ENCODE measurements at places on chromosomes 2 and 18.

DNA sequence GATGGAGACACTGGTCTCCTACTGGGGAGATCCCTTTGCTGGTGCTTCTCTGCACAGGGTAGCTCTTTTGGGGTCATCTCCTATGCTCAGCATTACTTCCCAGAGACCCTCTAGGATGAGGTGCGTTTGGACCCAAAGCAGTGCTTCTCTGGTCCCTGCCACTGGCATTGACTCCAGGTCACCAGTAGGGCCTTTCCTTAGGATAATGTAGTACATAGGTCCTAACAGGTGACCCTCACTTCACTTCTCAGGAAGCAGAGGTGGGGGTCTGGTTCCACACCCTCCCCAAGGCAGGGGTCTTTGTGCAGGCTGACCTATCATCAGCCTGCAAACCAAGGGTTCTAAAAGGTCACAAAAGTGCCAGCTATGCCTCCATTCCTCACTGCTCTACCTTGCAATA, 145.8 kb upstream of the HS6ST1 start:
- no peak for DNase-seq

DNA sequence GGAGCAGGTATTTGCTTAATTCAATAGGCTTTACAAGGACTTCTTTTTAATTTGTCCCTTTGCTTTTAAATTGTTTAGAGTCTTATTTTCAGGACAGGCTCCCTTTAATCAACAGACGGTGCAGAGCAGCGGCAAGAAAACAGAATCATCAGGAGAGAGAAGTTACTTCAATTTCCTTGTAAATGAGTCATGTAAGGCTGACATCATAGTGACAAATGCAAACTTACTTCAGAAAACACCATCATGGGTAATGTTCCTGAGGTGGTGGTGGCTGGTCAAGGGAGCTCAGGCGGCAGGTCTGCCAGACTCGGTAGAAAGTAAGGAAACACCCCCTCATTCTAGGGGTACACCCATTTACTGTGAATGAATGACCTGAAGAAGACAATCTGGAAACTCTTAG, 395.1 kb downstream of the FBXO15 start:
- DNase-seq = no peak

GRCh38 chr2:33518200-33518599, 41.8 kb downstream of the RASGRP3 start:
- no peak for DNase-seq

DNA sequence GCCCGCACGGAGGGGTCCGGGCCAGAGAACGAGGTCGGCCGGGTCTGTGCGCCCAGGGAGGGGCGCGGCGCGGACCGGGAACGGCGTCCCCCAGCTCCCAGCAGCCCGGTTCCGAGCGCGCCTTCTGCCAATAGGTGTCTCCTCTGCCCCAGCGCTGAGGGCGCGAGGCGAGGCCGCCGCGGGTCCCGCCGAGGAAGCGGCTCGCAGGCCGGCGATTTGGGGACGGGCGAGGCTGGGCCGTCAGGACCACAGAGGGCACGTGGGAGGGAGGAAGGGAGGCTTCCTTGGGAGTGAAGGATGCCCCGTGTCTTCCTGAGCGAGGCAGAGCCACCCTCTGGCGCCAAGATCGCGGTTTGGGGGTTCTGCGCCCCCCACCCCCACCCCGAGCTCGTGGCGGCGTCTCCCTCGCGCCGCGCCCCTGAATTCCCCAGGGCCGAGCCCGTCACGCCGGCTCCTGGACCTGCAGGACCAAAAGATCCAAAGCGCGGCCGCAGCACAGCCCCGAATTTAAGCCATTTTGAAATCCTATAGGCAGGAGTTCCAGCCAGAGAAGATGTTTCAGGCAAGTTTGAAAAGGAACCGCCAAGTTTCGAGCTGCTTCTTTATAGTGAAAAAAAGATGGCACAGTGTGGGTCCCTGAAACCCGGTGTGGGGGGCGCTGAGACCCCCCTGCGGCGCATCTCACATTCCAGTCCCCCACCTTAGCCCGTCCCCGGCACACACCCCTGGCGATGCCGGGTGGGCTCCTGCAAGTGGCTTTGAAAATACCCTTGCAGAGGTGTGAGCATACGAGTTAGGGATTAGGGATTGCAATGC, 909 bp downstream of the NFATC1 start:
- no peak for DNase-seq

- DNase-seq = no peak
Measured at GRCh38 chr18:70649683-70650082, 360.8 kb downstream of the SOCS6 start.

DNA sequence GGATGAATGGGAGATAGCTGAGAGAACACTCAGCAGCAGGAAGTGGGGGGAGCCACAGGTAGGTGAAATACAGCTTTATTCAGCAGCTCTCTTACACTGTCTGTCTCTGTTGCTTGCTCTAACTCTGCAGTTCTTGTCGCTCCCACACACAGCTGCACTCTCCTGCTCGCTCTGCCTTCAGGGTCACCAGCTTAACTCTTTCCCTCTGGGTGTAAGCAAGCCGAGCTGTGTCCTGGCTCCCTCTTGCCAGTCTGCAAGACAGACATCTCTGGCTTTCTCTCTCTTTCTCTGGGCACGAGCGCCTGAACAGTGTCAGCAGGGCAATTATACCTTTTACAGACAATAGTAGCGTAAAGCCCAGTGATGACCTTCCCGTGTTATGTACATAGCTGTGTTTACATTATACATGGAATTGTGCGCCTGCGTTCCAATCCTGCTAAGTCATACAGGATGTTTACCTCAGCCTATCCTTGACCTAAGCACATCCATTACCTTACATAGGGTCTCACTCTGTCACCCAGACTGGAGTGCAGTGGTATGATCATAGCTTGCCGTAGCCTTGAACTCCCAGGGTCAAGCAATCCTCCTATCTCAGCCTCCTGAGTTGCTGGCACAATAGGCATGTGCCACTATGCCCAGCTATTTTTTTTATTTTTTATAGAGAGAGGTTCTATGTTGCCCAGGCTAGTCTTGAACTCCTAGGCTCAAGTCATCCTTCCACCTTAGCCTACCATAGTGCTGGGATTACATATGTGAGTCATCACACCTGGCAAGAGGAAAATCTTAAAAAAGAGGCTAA, 57.8 kb upstream of the CHN1 start:
- DNase-seq = no peak

DNA sequence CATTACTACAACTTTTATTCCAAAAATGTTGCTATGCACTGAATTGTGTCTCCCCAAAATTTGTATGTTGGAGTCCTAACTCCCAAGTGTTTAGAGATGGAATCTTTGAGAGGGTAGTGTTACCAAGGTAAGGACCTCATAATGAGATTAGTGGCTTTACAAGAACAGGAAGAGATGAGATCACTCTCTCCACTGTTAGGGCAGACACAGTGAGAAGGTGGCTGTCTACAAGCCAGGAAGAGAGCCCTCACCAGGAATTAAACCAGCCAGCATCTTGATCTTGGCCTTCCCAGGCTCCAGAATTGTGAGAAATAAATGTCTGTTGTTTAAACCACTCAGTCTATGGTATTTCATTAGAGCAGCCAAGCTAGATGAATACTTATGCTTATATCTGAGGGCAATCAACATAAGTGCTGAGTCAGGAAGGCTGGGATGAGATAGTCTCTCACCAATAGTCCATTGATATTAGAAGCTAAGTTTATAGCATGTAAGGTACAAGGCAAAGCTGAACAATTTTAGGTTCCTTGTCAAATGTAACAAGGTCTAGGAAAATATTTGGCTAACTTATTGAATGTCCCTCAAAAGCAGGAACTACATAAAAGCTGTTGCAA, 317.6 kb upstream of the REG3G start:
- DNase-seq = no peak

DNA sequence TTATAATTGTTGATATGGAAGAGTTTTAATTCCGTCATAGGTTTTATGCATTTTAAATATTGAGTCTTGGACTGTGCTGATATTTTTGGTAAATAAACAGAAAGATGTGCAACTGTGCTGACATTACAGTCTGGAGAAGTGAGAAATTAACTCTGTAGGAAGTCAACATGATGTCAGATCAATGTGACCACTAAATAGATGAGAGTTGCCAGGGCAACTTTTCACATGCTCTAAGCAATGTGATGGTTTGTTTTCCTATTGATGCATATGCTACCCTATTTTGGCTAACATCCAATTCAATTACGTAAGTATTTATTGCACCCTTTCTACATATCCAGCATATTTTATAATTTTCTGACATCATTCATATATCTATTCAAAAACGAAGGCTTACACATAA, 1109.3 kb downstream of the TSN start:
- no peak for DNase-seq

GRCh38 chr18:6653880-6654279, 75.6 kb upstream of the ARHGAP28 start:
- DNase-seq = no peak

DNA sequence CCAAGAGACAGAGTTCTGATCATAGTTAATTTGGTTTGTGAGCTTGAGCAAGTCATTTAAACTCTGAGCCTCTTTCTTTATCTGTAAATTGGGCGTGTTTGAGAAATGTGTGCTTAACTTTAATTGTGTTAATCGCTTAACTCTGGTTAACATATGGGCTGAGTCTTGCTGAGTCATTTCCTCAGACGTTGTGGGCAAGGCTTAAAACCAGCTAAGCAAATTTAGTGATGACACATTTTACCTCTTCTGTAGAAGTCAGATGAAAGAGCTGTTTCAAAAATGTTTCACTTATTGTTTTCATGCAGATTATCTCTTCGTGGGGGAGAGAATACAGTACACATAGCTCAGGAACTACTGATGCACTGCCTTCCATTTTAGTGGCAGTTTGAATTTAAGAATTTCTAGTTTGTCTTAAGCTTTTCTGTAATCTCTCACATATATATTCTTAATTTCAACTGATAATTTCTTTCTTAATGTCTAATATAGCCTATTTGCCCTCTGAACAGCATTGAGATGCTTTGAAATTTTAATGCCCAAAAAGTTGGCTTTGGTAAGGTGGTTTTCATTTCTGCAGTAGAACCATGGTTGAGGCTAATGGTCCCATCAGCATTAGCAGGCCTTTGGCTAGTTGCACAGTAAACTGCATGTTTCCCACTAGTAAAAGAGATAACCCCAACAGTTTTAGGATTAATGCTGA, 34.9 kb downstream of the RAB10 start:
- no peak for DNase-seq

DNA sequence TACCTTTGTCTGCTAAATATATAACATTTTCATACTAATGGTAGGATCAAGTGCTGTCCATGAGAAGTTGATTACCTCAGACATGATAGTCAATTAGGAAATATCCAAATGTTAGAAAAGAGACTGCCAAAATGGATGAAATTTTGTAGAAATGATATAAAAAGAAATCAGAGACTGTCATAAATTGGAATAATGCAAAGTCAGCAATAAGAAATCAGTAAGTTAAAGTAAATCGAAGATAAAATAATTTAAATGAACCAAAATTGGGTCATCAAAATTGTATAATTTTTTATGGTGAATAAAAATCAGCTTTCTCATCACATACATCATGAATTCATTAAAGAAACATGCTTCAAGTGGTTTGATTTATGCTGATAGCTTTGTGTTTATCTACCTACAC, 165.3 kb upstream of the CDH2 start:
- no peak for DNase-seq

DNA sequence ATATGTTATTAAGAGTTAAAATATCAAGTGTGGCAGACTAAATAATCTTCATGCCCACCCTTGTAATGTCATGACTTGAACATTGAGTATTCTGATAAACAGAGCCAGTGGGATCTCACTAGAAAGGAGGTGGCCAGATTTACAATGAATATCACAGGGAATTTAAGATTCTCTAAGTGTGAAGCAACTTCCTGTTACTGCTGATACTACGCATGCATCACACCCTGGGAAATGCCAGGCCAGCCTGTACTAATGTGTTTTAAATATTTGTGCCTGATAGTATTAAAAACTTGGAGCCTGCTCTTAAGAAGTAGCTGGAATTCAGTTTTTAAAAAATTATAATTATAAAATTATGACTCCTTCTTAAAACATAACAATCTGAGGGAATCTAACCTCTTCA, 148.3 kb downstream of the LAMA3 start:
- no peak for DNase-seq

GRCh38 chr2:54158311-54158710, 42.9 kb downstream of the ACYP2 start:
- DNase-seq = no peak

GRCh38 chr2:215998636-215999035, 14.7 kb downstream of the MREG start:
- DNase-seq = no peak

DNA sequence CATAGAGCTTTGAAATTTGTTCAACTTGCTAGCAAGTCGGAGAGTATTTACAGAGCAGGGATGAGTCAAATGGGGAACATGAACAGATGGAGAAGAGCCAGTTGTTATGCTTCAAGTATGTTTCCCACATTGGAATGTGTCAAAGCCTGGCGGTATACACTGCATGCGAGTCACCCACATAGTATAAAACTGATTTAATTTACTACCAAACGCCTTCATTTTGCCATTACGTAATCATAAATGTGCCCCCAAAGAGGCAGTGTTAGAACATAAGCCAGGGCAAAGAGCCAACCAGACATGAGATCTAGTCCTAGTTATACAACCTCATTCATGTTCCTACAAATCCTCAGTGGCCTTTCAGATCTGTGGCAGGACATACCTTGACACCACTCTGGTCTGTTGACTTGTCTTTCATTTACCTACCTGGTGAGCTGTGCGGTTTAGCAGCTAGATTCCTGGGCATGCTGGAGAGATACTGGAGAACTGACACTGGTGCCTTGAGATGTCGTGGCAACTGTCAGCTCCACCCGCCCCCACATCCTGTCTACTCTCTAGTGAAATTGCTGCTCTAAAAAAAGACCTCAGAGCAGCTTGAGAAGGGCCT, 21.7 kb upstream of the NRP2 start:
- DNase-seq = peak; percentile 3

DNA sequence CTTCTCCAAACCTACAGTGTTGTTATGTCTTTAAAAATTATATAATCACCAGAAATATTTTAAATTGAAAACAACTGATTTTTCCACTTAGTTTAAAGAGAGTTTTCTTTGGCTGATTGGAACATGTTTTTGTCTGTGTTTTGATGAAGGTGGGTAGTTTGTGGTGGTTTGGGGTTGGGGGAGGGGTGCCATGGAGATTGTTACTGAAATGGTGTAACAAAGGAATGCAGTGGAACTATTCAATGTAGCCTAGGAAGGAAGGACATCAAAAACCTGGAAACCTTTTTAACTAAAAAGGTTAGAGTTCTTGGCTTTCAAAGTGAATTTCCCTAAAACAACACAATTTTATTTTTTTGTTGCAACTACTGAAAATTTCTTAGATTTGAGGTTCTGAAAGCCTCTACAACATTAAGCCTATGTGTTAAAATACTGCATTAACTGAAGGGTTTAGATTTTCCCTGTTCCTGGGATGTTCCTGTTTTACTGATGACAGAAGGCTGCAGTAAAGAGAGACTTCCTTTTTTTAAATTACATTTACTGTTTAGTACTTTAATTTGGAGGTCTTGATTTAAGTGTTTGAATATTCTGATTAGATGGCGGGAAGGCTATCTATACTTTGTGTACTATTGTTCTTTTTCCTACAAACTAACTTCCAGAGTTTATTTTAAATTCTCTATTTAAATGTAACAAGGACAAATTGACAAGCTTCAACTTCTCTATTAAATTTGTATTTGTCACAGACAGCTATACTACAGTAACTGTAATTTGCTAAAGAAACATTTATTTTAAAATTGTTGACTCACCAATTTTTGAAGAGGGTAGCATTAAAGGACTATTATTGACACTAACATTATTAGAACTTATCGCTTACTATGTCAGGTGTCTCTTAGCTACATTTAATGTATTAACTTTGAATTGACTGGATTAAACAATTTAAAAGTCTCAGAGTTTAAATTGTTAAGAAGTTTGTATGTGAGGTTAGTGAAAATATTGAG, 87.7 kb downstream of the LIMS1 start:
- no peak for DNase-seq
